Stimulated activated CD4-positive, alpha-beta T cell treated with anti-CD3 and anti-CD28 coated beads, Interleukin-4, amount 100 ng/mL, for 1 hour (primary cell): ENCODE measurements at places on chromosomes 13 and 19.

- DNase-seq: no peak
These were observed 48.8 kb downstream of the SLC7A1 start for GRCh38 chr13:29546662-29547061.

GRCh38 chr19:32676186-32676894 lies 692 bp downstream of the RGS9BP start:
- DNase-seq: peak; percentile 28

- no peak for DNase-seq
These were observed 1514.7 kb upstream of the MIR17HG start for GRCh38 chr13:89832827-89833226.

DNA sequence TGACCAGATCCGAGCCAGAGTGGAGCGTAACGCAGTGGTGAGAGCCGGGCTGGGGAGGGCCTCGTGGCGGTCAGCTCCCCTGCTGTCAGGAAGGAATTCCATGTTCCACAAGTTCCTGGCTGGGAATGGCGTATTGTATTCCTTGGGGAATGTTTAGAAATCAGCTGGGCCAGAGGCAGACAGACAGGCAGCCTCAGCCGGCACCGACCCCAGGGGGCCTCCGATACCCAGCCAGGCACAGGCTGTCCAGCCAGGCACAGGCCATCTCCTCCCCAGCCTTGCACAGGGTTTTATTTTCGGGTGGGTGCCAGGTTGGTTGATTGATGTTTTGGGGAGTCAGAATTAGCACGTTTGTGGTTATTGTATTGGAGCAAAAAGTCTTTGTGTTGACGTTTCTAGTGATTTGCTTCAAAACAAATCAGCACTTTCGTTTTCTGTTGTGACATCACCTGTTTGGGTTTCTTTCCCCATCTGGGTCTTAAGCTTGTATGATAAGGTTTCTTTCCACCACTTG lies 126.6 kb upstream of the MCF2L start:
- DNase-seq: no peak

DNA sequence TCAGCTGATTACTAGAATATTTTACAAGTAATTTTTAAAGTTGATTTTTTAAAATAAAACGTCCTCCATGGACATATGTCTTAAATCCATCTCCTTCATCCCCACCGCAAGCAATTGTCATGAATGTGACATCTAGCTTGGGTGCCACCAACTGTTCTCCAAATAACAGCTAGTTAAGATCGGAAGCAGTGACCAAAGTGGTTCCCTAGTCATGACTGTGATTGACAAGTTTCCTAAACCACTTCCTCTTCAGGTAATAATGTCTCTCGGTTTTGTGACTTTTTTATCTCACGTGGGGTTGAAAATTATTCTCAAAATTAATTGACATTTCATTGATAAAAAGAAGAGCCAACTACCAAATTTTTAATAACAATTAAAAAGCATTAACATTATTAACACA lies 135.3 kb upstream of the MIR17HG start:
- no peak for DNase-seq

DNA sequence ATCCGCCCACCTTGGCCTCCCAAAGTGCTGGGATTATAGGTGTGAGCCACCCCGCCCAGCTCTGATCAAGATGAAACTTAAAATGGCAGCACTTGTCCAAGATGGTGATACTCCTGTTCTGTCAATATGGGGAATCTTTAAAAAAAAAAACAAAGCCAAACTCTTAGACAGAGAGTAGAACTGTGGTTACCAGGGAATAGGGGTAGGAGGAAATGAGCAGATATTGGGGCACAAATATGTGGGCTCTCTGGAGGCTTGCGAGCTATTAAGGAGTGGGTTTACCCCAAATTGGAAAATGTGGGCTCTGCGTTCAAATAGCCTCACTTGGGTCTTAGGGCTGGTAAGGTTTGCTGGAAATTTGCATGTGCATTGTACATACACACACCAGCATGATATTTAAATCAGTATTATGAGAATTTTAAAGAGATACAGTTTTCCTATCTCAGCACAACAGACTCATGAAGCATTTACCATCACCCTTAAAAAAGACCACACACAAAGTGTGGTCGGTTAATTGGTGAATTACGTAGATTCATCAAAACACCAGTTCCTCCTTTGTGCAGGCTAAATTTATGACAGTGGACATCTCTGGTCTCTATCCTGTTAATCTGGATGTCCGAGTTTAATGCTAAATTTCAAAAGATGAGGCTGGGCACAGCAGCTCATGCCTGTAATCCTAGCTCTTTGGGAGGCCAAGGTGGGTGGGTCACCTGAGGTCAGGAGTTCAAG lies 11.3 kb downstream of the CD70 start:
- DNase-seq: no peak

DNA sequence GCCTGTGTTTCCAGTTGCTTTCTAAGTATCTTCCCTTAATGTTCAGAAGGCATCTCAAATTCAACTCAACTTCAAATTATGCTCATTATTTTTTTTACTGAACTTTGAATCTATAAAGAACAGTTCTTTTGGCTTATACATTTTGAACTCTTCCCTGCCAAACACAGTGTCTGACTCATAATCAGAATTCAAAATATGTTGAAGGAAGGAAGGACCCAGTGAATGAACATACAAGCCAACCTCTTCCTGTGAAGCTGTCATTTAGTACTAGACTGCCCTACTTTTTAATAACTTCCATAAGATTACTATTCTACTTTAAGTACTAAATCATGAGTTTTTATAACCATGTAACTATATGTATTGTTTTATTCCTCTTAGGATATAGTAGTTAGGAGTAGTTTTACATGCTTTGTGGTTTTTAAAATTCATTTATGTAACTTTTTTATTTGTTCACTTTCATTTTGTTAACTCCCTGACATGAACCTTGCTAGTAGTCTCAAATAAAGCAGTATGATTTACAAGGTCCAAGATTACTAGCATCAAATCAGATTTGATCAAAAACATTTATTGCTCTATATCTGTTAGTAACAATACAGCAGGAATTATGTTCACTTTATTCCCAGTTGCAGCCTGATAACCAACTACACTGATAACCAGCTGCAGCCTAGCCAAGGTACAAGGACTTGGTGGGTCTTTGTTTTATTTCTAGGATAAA lies 6.4 kb downstream of the NUDT15 start:
- DNase-seq: no peak

DNA sequence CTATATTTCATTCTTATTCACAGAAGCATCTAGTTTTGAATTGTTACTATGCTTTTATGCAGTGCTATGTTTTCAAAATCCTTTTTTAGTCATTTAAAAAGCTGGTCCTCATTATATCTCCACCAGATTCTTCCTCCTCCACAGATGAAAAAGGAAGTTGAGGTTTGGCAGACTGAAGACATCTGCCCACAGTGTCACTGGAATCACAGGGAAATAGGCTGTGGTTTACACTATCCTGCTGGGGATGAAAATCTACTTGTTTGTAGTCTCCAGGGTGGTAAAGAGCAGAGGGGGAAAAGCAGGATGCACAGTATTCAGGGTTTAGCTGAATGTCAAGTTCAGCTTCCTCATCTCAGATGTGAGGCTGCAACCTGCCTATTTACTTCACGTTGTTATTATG lies 351.2 kb downstream of the DNAJC15 start:
- DNase-seq: no peak

GRCh38 chr19:42328854-42329253 lies 3.4 kb downstream of the MEGF8 start:
- no peak for DNase-seq

- DNase-seq: no peak
These were observed 6.3 kb downstream of the PTOV1 start for GRCh38 chr19:49857061-49857837.

GRCh38 chr13:47837104-47837880 lies 163.8 kb downstream of the SUCLA2 start:
- DNase-seq: no peak

DNA sequence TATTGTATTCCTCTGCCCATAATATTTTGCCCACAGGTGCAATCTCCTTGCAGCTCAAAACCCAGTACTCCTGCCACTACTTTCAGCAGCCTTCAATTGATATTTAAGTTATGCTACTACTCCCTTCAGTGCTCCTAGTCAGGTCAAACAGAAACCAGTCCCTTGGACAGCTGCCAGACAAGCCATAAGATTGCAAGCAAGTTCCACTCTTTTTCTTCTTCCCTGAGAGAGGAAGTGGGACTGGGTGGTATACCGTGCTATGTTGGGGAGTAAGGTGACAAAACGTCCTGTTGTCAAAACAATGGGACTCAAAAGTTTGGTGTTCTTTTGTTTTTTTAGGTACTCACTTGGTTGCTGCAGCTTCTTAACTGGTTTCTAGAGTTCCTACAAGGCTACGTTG lies 63.1 kb upstream of the FRY start:
- DNase-seq: no peak

DNA sequence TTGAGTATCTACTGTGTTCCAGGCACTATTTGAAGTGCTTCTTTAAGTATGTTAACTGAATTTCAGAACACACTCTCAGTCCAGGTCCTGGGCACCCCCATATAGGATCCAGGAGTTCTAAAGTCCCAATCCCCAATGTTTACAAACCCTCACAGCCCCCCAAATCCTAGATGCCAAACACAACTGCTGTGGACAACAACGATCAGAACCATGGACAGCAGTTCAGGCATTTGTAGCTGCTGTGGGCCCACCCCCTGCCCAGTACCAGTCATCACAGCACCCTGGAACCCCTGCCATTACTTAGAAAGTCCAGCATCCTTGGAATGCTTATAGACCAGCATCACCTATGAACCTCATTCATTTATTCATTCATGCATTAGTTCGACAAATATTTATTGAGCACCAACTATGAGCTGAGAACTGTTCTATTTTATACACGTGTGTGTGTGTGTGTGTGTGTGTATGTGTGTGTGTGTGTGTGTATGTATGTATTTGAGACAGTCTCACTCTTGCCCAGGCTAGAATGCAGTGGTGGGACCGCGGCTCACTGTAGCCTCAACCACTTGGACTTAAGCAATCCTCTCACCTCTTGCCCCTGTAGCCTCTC lies 19.3 kb upstream of the SDHAF1 start:
- DNase-seq: no peak
